Left lobe of liver (tissue), 2 donors: ENCODE measurements at places on chromosomes 3 and 15. TPM values are rescaled to one million over a fixed set of nuclear protein-coding genes. Genes with fewer than 3 reads are reported as not detected.

DNA sequence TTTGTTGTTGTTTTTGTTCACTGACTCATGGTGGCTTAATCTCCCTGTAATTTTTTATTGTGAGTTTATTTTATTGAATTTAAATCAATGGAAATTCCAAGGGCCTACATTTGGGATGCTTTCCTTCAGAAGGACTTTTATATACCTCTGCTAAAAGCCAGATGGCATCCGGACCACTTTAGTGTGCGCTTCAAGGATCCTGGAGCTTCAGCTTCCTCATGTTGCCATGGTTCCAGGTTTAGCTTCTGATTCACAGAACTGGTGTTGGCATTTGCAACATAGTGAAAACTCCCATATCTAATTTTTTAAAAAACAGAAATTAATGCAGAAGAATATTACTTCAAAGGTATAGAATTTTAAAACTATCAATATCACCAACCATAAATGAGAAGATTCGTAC is 8.5 kb upstream of the HACD2 start:
- DNase-seq, result no peak

GRCh38 chr15:48617619-48618018 is 27.9 kb downstream of the FBN1 start:
- no peak for DNase-seq

GRCh38 chr15:57418635-57419034 is 42.3 kb downstream of the CGNL1 start:
- DNase-seq, result peak; percentile 92

DNA sequence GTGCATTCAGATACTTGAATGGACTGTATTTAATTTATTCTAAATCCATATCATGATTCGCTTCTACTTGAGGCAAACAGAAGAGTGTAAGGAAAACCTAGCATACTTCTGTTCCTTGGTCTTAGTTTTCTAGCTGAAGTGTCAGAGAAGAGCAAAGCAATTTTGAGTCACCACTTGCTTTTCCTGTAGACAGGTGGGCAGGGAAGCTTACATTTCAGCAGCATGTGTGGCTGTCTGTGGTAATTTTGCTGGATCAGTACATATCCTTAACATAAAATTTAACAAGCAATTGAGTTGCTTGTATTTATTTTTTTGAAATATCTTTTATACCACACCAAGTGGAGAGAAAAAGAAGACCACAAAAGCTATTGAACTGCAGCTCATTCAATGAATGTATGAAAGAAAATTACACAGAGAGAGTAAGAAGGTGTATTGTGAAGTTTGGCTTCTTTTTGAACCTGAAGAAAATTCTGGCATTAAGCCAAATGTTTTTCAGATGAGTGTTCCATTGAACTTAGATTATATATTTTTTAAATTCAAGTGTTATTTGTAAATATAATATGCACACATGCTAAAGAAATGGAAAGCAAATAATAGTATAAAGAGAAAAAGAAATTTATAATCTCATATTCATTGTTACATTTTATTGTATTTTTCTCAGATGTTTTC is 747.6 kb downstream of the NAALADL2 start:
- DNase-seq, result no peak

Gene CPLX3
- total RNA-seq, result not detected
